ENCODE measurements at places on chromosomes 5 and 9.

DNA sequence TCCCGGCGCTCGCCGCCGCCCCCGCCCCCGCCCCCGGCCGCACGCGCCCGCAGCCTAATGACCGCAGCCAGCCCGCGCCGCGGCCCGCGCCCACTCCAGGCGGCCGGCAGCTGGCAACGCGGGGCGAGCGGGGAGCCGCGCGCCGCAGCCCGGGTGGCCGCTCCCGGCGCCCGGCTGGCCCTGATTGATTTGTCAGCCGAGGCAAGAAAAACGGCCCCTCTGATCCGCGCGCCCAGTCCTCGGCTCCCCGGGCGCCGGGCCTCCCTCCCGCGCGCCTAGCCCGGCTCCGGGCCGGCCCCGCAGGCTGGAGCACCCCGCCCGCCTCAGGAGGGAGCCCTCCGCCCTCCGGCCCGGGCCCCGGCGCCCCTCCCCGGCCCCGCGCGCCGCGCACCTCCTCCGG, 11.9 kb upstream of the LHX2 start:
- DNase-seq = no peak

DNA sequence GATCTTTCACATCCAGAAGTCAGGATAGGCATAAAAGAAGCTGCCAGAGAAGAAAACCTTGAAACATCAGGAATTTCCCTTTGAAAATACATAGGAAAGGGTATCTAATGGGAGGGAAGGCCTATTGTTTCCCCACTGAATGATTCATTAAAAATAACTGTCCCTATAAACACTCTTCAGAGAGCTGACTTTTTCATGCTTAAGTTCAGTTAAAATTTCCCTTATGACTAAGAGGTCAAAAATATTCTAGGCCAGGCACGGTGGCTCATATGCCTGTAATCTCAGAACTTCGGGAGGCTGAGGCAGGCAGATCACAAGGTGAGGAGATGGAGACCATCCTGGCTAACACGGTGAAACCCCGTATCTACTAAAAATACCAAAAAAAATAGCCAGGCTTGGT, 499.5 kb downstream of the ENC1 start:
- no peak for DNase-seq

GRCh38 chr9:133928248-133928764, 63.8 kb downstream of the VAV2 start:
- no peak for DNase-seq

- no peak for DNase-seq
Measured at GRCh38 chr5:89302102-89302891, 419.3 kb upstream of the MEF2C start.

DNA sequence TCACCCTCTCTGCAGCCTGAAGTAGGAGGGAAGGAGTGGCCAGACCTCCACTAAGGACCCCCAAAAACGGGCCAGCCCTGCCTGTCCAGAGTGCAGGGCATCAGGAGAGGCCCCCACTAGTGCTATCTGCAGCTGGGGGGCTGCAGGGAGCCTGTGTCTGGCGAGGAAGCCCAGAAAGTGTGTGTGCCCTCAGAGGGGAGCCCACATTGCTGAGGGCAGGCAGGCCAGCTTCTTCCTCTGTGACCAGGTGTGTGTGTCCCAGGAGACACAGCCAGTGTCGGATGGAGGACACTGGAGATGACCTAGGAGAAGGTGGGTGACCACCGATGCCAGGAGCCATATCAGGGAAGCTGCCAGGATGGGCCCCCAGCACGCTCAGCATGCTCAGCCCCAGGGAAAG, 218.7 kb downstream of the IRX2 start:
- no peak for DNase-seq

DNA sequence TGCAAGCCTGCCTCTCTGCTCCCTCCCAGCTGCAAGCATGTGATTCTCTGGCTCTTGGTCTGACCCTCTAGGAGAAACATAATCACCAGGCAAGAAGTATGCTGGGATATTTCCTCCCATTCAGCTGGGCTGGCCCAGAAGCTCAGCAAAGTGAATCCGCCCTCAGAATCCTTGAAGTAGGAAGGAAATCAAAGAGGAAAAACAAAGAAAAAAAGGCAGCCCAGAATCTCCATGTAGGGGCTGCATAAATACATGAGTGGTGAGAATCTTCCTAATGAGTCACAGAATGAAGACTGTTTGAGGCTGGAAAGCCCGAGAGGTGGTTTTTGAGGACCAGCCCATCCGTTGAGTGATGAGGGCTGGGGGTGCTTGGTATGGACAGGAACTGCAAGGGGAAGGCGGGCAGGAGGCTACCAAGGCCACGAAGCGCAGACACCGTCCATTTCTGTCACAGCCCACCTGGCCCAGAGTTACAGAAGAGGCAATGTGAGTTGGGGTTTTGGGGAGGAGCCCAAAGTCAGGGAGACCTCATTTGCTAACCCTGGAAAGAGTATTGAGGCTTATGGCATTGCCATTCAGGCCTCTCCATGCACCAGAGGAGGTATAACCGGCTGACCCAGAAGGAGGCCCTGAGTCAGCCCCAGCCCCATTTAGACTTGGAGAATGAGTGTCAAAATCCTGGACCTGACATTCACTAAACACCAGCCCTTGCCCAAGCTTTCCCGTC, 33.4 kb upstream of the TGFBR1 start:
- DNase-seq = no peak

DNA sequence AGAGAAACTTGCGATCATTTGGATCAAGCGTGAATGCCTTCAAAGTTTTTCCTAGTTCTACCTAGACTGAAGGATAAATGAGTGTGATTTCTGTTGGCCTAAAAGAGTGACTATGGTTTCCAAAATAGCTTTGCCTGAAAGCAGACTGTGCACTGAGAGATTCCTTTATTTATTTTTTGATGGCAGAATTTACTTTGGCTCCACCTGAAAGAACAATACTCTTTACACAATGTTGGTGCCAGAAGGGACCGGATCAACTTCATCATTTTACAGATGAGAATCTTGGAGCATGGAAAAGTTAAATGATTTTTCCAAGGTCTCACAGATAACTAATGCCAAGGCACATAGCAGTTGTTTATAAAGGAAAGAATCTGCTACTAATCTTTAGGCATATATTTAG, 199.6 kb downstream of the KCTD16 start:
- no peak for DNase-seq

GRCh38 chr9:113219186-113219936, 1.7 kb downstream of the FKBP15 start:
- no peak for DNase-seq

DNA sequence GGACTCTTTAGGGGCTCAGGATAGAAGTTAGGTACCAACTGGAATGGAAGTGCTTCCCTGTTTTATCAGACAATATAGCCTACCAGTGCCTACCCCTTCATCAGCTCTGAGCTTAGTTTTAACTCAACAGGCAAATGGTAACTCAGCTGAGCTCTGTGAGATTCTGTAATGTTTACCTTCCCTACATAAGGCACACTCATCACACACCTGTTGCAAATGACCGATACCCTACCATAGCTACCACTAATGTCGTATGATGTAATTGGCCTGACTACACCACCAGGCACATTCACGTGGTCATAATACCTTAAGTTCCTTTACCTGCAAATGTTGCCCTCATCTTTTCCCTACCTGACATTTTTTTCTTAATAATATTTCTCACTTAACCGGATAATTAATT, 254.8 kb downstream of the ADGRV1 start:
- DNase-seq = no peak

DNA sequence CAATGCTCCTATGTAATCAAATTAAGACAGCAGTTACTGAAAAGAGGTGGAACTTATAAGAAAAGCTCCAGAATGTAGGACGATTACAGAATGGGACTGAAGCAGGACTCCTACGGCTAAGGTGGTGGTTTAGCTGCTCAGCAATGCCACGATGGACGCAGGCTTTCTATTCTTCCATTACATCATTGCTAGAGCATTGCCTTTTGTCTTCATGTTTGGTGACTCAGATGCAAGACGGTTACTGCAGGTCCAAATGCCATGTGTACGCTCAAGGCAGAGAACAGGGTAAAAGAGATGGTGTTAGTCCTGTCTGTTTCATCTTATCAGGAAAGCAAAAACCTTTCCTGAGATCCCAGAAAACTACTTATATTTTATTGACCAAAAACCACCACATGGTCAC, 255.1 kb downstream of the ZSWIM6 start:
- DNase-seq = no peak

DNA sequence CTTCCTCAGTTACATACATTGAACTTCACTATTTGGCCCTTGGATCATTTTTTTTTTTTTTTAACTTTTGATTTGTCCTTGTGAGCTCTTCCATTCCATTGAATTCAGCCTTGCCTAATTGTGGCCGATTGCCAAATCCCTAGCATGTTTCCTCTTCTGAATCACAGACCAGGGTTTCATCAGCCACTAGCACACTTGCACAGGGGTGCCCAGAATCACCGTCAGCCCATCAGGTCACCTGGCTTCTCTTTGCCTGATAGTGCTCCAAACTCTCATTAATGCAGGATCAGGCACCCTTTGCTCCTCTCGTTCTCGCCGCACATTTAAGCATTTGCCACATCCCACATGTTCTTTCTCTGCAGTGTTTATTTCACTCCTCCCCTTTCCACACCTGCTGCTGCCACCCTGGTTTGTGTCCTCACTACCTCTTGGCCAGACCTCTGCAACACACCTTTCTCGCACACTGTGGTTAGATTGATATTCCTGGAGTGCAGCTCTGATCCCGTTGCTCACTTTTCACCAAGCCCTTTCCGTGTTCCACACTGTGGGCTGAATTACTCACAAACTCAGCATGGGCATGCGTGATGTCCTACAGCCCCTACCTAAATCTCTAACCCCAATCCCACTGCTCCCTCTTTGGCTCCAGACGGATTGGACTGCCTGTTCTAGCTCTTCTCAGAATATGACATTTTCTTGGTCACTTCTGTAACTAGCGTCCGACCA, 9.8 kb downstream of the PIK3R1 start:
- no peak for DNase-seq

GRCh38 chr5:137563646-137564397, 64.7 kb upstream of the SPOCK1 start:
- no peak for DNase-seq

DNA sequence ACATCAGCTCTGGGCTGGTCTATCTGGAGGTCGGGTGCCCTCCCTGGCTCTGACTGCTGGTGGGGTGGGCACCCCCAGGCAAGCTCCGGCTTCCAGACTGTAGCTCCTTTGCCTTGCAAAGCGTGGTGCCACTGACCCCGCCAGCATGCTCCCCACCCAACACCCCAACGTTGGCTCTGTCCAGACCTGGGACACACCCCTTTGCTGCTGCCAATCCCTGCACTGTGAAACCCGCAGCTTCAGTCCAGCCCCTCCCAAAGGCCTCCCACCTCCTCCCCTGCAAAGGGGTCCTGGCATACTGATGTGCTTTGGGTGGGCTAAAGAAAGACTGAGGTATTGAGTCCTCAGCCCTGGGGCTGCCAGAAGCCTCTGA, 3.9 kb downstream of the UNC5A start:
- DNase-seq = no peak

- DNase-seq = no peak
Measured at GRCh38 chr9:135048758-135049444, 38.6 kb upstream of the OLFM1 start.
